ENCODE measurements at places on chromosomes 5 and 9.

DNA sequence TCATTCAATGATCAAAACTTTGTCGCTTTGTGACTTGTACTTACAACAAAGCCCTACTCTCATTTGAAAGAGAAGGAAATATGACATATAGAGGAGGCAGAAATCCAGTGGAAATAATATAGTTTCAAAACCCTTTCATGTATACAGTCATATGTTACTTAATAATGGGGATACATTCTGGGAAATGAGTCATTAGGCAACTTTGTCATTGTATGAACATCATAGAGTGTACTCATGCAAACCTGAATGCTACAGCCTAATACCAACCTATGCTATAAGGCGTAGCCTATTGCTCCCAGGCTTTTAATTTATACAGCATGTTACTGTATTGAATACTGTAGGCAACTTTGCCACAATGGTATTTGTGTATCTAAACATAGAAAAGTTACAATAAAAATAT lies 69.0 kb upstream of the SMC2 start:
- H3K36me3 ChIP-seq, result no peaks in the 10 kb centered on the region
- H3K4me3 ChIP-seq, result no peak overlapping the region
- no peaks in the 10 kb centered on the region for H3K4me1 ChIP-seq
- DNase-seq, result no peak
- no peaks in the 10 kb centered on the region for H3K27me3 ChIP-seq

DNA sequence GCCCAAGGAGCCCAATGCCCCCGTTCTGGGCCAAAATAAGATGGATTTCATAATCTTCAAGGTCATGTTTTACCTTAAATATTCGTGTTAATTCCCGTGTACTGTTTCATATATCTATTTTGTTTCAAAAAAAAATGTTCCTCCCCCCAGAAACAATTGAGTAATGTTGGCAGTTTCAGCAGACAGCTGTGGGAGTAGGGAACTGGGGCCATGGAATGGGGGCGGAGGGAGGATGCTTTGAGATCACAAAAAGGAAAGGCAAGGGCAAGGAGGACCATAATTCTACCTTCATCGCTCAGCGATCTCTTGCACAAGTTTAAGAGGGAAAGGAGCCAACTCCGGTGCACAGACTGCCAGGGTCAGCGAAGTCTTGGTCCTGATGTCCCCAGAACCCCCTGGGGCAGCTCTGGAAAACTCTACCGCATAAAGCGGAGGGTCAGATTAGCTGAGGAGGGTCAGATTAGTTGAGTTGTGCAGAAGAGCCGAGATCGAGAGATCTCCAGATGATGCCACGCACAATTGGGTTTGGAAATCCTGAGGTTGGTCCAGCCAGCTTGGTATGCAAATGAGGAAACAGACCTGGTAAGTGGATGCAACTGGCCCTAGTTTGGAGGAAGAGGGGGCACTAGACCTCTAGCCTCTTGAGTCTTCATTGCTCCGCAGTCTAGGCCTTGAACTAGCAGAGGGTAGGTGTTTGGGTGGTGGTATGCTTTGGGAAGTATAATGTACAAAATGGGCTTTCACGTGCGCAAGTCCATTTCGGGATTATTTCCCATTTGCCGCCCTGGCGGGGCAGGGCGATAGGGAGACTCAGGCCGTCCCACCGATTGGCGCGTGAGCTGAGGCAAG lies 24.0 kb downstream of the CDKN2A start:
- H3K36me3 ChIP-seq, result no peaks in the 10 kb centered on the region
- peaks cover 11% of the 10 kb centered on the region for H3K27me3 ChIP-seq
- no peak for DNase-seq

DNA sequence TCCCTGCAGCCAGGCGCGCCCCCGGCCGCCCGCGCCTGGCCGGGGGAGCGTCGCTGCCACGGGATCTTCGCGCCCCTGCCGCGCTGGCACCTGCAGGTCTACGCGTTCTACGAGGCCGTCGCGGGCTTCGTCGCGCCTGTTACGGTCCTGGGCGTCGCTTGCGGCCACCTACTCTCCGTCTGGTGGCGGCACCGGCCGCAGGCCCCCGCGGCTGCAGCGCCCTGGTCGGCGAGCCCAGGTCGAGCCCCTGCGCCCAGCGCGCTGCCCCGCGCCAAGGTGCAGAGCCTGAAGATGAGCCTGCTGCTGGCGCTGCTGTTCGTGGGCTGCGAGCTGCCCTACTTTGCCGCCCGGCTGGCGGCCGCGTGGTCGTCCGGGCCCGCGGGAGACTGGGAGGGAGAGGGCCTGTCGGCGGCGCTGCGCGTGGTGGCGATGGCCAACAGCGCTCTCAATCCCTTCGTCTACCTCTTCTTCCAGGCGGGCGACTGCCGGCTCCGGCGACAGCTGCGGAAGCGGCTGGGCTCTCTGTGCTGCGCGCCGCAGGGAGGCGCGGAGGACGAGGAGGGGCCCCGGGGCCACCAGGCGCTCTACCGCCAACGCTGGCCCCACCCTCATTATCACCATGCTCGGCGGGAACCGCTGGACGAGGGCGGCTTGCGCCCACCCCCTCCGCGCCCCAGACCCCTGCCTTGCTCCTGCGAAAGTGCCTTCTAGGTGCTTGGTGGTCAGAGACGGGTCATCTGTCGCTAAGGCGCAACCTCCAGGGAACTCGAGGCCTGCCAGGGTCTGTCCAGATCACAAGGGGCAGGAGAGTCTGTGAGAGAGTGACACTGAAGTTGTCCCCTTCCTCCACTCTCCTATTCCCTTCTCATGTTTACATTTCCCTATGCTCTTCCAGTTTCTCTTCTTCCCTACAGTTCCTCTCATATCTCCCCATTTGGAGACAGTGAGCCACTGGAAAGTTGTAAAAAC lies 1.3 kb downstream of the GPR150 start:
- H3K4me3 ChIP-seq, result peak overlapping the region; percentile 62
- peaks cover 2% of the 10 kb centered on the region for H3K27me3 ChIP-seq
- H3K27ac ChIP-seq, result peak overlapping the region; percentile 21

- DNase-seq, result no peak
- no peaks in the 10 kb centered on the region for H3K36me3 ChIP-seq
- H3K27ac ChIP-seq, result no peak overlapping the region
- H3K27me3 ChIP-seq, result no peaks in the 10 kb centered on the region
- H3K4me3 ChIP-seq, result no peak overlapping the region
Observed at GRCh38 chr5:151897020-151897552, 27.6 kb downstream of the GLRA1 start.

All from GM12878 (cell line).